Vagina (tissue), 2 donors: ENCODE measurements at places on chromosomes 2 and 18.
A peak's percentile ranks its signal among the peaks of the same experiment; 100 is the strongest.

- DNase-seq = no peak
These were observed 916 bp downstream of the TNFRSF11A start for GRCh38 chr18:62325806-62326645.

DNA sequence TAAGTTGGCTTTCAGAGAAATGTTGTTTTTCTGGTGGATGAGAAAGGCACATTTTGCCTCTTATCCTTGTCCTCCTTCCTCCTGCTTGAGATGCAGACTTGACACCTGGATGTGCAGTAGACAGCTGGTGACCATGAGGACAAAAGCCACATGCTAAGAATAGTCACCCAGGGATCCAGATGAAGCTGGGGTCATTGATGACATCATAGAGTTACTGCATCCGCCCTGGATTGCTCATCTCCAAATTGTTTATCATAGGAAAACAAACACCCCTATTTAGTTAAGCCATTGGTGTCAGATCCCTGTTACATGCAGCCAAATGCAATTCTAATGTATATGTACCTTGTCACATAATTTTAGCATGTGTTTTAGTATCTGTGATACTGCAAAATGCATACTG is 16.3 kb upstream of the SLC1A4 start:
- no peak for DNase-seq

DNA sequence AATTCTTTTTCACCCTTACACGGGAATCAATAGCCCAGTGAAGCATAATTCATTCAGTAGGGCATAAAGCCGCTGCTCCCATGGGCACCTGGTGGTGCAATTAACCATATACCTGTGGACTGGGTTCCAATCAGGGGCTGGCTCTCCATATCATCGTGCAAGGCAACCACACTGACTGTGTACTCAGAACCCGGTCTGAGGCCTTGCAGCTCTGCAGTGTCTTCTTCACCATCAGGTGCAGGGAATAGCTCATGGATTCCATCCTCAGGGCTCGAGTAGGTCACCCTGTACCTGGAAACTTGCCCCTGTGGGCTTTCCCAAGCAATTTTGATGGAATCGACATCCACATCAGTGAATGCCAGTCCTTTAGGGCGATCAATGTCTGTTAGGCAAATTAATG is 55.2 kb downstream of the FN1 start:
- no peak for DNase-seq

DNA sequence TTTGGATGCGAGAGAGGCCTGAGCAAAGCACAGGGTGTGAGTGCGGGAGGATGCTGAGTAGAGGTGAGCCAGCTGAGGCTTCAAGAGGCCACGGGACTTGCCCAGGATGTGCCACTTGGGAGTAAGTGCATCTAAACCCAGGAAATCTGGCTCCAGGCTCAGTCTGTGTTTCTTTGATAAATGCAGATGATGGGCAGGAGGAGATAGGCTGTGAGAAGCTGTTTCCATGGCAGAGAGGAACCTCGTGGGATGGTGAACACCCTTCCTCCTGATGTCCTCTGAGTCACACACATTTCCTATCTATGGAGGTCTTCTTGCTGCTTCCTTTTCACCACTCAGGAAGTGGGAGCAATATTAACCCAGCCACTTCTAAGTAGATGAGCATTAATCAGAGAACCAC is 38.4 kb upstream of the CELF4 start:
- peak; percentile 52 for DNase-seq

- DNase-seq = no peak
These were observed 150.3 kb upstream of the TNP1 start for GRCh38 chr2:217010173-217010572.

GRCh38 chr2:80242355-80242910 is 62.1 kb downstream of the LRRTM1 start:
- DNase-seq = no peak

- DNase-seq = no peak
These were observed 21.3 kb upstream of the TMEM131 start for GRCh38 chr2:98016908-98017670.

- no peak for DNase-seq
These were observed 284.5 kb downstream of the MTX2 start for GRCh38 chr2:176553685-176554100.

GRCh38 chr2:212939777-212940531 is 211.5 kb downstream of the IKZF2 start:
- DNase-seq = no peak

DNA sequence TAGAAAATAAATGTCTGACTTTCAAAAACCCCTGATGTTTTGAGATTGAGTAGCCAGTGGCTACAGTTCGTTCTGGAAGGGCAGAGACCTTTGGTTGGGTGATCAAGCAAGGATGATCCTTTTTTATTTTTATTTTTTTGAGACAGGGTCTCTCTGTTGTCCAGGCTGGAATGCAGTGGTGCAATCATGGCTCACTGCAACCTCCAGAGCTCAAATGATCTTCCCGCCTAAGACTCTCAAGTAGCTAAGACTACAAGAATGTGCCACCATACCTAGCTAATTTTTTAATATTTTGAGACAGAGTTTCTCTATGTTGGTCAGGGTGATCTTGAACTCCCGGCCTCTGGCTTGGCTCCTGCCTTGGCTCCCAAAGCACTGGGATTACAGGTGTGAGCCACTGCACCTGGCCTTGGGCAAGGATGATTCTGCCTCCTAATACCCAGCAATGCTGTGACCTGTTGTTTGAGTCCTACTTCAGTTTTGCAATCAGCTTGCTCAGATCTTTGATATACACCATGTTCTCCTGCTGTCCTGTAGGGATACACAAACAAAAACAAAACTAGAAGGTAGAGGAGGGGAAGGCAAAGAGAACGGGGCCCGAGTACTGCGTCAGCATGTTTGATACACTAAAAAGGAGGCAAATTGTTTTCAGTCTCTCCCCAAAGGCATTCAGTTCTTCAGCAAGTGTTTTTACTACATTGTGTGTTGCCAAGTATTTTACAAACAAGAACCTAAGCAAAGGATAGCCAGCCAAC is 59.2 kb upstream of the LYPD6B start:
- DNase-seq = no peak

DNA sequence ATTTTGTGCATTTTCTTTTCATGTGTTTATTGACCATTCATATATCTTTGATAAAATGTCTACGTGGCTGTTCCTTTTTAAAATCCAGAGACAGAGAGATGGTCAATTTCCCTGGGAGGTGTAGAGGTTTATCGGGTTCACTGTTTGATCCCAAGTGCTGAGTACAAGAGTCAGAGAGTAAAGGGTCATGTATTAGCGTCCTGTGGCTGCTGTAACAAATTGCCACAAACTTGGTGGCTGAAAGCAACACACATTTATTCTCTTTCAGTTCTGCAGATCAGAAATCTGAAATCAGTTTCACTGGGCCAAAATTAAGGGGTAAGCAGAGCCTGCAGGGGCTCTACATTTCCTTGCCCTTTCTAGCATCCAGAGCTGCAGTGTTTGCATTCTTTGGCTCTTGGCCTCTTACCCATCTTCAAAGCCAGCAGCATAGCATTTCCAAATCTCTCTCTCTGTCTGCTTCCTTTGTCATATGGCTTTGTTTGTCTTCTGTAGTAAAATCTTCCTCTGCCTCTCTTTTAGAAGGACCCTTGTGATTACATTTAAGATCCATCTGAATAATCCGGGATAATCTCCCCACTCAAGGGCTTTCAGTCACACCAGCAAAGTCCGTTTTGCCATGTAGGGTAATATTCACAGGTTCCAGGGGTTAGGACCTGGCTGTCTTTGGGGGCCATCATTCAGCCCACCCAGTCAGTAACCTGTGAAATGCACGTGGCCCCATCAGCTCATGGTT is 49.9 kb downstream of the TMEM17 start:
- DNase-seq = no peak

DNA sequence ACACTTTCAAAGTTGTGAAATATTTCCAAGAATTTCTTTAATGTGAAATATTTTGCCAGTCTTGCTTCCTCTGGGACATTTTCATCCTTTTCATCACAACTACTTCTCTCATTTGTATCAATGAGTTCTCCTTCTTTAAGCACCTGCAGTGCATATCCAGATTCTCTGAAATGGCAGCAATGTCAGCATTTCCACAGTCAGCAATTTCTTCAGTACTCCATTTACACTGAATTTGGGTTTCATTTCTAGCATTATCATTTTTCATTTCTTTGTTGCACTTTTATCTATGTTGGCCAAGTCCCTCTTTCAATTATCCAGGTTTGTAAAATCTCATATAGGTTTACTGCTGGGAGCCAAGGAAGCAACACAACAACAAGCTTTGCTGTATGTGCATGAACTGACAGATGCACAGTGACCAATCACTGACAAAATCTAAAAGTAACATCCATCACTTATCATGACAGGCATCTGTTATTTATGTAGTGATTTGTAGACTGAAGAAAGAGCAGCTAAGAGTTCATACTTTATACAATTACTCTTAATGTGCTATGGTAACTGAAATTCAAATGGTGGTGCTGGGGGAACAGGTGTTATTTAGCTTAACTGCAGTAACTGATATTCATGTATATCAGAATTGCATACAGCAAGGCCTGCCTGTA is 43.9 kb downstream of the SS18 start:
- DNase-seq = no peak

- no peak for DNase-seq
These were observed 6.6 kb upstream of the KRTCAP3 start for GRCh38 chr2:27435628-27436027.

GRCh38 chr2:68594674-68595492 is 48.5 kb upstream of the PROKR1 start:
- DNase-seq = no peak

DNA sequence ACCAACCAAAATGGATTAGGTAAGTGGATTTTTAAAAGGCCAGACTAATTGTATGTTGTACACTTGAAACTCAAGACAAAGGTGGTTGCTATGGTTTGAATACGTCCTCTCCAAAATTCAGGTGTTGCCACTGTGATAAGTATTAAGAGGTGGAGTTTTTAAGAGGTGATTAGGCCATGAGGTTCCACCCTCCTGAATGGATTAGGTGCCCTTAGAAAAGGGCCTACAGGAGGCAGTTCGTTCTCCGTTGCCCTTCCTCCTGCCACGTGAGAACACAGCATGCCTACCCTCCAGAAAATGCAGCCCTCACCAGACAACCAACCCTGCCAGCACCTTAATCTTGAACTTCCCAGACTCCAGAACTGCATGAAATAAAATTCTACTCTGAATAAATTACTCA is 51.2 kb downstream of the CHMP3 start:
- DNase-seq = no peak

DNA sequence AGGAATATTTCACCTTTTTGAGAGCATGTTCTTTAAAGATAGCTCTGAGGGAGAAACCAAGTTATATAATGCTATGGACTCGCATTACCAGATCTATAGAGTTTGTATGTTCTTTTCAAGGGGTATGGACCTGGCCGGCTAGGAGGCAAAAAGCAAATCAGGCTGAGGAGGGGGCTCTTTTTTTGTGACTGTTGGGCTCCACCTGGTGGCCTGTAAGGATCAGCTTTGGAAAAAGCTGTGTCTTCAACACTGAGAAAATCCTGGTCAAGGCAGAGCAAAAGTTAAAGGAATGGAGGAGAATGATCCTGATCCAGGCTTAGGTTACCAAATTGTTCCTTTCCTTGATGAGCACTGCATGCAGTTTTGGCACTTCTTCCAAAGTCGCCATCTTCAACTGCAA is 180.5 kb downstream of the DIS3L2 start:
- no peak for DNase-seq

- no peak for DNase-seq
These were observed 13.8 kb upstream of the DSC3 start for GRCh38 chr18:31056296-31056695.

GRCh38 chr2:237879058-237879430 is 19.6 kb downstream of the RAMP1 start:
- no peak for DNase-seq

DNA sequence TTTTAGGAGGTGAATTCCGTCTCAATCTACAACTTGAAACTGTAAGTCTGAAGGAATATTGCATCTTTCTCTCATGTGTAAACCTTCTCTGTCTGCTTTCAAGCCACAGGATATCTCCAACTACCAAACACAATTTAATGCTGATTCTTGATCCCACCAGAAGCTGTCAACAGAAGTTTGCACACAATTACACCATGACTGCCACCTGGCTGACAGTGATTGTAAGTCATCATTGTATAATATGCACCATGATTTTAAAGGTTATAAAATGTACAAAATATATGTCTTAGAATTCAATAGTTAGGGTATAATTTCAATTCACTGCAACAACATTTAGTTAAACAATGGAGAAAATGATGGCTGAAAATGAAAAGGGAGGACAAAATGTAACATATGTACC is 18.4 kb downstream of the PREPL start:
- DNase-seq = no peak

- no peak for DNase-seq
These were observed 178.0 kb downstream of the MCFD2 start for GRCh38 chr2:46737577-46737976.

GRCh38 chr2:43133708-43134570 is 92.5 kb downstream of the ZFP36L2 start:
- DNase-seq = peak; percentile 87

DNA sequence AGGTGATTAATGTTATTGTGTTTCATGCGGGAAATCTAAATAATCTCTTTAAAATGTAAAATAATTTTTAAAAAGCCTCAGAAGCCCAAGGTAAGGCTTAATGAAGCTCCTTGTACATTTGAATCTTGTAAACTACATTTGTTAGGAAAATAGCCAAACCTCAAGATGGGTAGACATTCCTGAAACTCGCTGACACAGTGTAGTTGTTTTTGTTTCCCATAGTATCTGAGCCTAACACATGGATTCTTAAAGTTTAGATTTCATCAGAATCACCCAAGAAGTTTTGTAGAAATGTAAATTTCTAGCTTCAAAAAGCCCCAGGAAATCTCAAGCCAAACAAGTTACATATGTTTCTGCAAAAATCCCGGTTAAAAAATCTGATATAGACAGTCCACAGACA is 1221.1 kb upstream of the ACVR2A start:
- no peak for DNase-seq

GRCh38 chr18:50909261-50909660 is 30.3 kb downstream of the ME2 start:
- no peak for DNase-seq

DNA sequence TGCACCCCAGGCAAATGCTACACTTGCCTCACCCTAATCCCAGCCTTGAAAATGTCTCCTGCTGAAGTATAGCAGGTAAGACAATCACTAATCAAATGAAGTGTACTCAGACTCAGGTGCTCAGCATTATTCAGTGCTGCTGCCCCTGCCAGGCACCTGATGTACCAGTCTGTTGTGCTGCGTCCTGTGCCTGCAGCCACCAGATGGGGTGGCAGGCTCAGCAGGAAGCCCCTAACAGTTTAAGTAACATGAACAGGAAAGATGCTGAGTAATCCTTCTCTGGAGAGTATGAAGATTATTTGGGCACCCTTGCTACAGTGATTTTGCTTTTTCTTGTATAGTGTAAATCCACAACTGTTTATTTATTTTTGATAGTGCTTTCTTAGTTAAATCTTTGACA is 69.1 kb downstream of the TACR1 start:
- no peak for DNase-seq

DNA sequence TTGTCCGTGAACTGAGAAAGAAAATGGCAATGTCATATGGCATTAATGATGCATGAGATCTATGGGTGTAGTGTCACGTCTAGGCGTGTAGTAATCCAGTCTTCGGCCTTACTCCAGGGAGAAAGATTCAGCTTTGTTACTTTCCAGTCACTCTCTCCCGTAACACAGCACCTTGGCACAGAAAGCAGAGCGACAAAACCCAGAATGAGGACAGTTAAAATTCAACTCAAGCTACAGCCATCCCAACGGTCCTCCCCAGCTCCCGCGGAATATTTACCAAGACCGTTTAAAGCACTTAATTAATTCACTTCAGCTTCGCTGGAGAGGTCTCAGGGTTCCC is 797 bp upstream of the CRIM1 start:
- DNase-seq = no peak
